ENCODE measurements at places on chromosomes 1 and 21.
A peak's percentile ranks its signal among the peaks of the same experiment; 100 is the strongest.

DNA sequence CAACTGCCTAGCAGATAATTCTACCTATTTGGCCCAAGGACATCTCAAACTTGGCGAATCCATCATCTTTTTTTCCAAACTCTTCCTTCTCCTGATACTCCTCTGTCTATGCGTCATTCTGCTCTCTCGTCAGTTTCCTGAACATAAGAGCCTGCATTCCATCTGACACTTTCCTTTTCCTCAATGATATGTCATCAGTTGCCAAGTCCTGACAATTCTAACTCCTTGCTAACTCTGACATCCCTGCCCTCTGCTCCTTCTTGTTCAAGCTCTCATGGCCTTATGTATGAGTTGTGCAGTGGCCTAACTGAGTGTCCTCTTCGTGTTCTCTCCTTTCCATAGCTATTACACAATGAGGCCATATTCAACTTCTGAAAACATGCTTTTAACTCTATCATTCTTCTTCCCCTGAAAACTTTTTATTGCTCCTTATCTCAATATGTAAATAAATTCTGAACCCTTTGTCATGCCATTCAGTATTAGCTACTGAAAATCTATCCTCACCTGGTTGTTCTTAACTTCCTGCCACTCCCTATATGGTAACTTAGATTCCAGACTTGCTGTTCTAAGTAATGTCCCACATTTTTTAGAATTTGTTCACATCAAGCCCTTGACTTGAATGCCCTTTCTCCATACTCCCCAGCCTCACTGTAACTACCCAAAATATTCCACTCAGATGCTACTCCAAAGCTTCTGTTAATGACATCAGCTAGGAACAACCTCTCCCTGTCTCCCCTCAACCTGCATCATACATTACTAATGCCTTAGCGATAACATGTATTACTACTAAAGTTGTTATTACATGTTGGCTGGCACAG, 11.5 kb downstream of the PALMD start:
- no peak for DNase-seq

DNA sequence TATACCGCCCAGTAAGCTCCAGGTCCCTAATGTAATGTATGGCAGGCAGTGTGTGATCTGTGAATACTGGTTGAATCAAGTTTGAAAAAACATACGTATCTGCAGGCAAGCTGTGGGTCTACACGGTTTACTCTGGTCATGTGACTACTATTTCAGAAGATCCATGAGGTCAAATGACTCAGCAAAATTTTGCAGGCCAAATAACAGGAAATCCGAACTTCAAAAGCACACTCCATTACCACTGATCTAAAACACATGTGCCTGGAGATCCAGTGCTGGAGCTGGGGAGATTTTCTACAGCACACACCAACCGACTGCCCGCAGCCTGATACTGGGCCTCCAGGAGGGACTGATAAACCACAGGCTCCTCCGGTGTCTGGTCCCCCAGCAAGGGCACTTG, 64.5 kb upstream of the SLC44A3 start:
- no peak for DNase-seq

- no peak for DNase-seq
These were observed at the start of gene CASQ1 for GRCh38 chr1:160189649-160190625. CASQ1 (plus strand) TSS chr1:160190575; CDS start chr1:160190752, 177 bp downstream.

- no peak for DNase-seq
These were observed 124.0 kb downstream of the PIGK start for GRCh38 chr1:77095236-77095635.

GRCh38 chr1:215704089-215704860, 137.2 kb downstream of the KCTD3 start:
- no peak for DNase-seq

GRCh38 chr1:117116784-117117130, 4.8 kb downstream of the TRIM45 start:
- DNase-seq = no peak

- no peak for DNase-seq
These were observed 226.9 kb upstream of the IRF2BP2 start for GRCh38 chr1:234836776-234837357.

- DNase-seq = no peak
These were observed 166.6 kb downstream of the ZC3H11B start for GRCh38 chr1:219446288-219446687.

DNA sequence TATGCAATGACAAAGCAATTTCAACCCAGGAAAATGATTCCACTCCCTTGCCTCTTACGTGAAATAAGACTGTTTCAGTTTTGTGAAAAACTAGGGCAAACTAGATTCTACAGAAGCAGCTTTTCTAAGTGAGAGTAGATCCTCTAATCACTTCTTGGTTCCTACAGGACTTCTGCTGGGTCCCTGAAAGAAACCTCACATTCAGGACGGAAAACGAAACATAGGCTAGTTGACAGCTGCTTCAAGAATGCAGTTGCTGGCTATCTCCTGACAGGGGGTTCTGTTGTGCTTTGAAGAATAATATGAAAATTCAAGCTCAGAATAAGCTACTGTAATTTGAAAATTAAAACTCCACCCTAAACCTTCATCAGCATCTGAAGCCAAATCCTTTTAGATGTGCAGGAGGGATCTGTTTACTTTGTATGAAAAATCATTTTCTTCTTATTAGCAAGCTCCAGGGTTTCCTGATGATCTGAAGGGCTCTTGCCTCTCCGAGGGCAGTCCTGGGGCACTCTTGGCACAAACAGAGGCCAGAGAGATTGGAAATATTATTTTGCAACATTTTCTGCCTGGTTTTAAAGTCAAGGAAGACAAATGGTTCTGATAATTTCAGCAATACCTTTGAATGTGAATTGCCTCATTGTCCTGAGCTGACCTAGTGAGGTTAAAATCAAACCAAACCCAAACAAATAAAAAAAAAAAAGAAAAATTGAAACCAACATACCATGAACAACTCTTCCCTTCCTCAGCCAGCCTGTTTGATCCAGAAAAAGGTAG, 55.0 kb downstream of the NTMT2 start:
- DNase-seq = no peak

DNA sequence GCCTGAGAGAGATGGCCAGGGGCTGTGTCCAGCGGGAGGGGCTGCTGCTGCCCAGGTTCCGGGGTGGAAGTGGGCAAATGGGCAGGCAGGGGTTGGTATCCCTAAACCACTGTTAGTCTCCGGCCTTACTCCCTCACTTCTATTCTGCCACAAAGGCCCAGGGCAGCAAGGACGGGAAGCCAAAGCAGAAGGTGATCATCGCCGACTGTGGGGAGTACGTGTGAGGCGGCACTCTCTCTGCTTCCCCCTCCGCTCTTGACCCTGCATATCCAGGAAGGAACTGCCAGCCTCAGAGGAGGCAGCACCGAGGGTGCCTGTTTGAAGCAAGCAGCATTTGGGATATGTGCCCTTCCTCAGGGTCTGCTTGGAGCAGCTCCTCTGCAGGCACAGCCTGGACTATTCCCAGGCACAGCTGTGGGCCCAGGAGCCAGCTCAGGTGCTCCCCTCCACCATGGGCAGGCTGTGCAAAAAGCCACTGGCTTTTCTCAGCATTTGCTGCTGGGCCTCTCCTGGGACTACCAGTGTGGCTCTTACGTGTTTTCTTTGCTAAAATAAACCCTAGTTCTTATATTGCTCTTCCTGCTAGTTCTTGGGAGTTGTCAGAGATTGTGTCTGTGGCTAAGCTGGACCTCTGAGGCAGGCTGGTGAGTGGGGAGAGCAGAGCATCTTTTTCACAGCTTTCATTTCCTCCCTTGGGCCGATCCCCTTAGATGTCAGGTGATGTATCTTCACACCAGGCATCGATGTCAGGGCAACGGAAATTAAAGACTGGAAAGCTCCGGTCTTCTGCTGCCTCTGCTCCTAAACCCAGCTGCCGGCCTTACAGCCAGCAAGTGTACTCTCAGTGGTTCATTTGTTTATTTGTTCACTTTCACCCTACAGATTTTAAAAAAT, 14.7 kb downstream of the PPIE start:
- no peak for DNase-seq

GRCh38 chr1:2529784-2530512, at the start of gene HES5:
HES5 (minus strand) TSS chr1:2530263; CDS start chr1:2530164, 99 bp downstream.
- DNase-seq = peak; percentile 58

Measured in NCI-H345 (cell line).